Iris pigment epithelial cell (primary cell): ENCODE measurements at places on chromosomes 11 and 22.
A peak's percentile ranks its signal among the peaks of the same experiment; 100 is the strongest.

GRCh38 chr22:30312053-30312452, 14.7 kb downstream of the TBC1D10A start:
- DNase-seq, result peak; percentile 67

- peak; percentile 60 for DNase-seq
Measured at GRCh38 chr22:36486619-36487384, 5.4 kb upstream of the TXN2 start.

- no peak for DNase-seq
Measured at GRCh38 chr22:35008213-35008612, 57.7 kb upstream of the ISX start.

- DNase-seq, result no peak
Measured at GRCh38 chr11:69437876-69438205, 43.6 kb upstream of the LINC01488 start.
